ENCODE measurements at places on chromosomes 4 and X.
A peak's percentile ranks its signal among the peaks of the same experiment; 100 is the strongest.

DNA sequence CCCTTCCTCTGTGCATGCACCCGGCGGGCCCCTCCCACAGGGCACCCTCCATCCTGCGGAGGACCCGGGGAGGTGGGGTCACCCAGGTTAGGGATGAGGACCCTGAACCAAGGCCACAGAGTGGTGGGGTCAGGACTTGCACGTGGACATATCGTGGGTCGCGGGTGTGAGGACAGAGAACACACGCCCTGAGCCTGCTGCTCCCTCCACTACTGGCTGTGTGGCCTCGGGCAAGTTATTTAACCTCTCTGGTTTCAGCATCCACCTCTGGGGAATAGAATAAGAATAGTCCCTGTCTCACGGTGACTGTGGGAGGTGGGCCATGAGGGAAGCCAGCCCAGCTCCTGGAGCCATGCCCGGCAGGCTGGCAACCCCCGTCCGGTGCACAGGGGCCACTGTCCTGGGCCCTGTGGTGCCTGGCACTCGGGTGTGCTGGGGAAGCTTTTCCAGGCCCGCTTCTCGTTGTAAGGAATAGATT, 5.1 kb downstream of the PSAPL1 start:
- no peak for DNase-seq

- DNase-seq: no peak
Observed at GRCh38 chr4:153296040-153296823, 48.3 kb upstream of the MND1 start.

- peak; percentile 2 for DNase-seq
Observed at GRCh38 chr4:98778206-98778605, 119.8 kb upstream of the TSPAN5 start.

- no peak for DNase-seq
Observed at GRCh38 chr4:182042945-182043344, 200.3 kb upstream of the TENM3 start.

DNA sequence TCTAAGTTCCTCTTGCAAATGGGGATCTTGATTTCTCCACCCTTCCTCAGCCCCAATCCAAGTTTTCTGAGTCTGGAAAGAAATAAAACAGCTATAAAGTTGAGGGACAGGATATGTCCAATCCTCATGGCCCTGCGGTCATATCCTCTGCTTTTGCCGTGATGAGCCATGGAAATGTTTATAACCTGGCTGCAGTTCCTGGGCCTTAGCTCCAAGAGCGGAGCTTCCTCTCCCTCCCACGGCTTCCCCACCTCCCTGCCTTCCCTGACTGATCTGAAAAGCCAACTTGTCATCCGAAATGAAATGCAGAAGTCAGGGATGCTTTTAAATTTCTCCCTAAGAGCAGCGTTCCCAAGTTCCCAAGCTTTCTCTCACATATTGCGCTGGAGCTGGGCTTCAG, 221.5 kb upstream of the SFRP2 start:
- DNase-seq: no peak

- DNase-seq: no peak
Observed at GRCh38 chr4:26412381-26413372, 77.6 kb downstream of the CCKAR start.

DNA sequence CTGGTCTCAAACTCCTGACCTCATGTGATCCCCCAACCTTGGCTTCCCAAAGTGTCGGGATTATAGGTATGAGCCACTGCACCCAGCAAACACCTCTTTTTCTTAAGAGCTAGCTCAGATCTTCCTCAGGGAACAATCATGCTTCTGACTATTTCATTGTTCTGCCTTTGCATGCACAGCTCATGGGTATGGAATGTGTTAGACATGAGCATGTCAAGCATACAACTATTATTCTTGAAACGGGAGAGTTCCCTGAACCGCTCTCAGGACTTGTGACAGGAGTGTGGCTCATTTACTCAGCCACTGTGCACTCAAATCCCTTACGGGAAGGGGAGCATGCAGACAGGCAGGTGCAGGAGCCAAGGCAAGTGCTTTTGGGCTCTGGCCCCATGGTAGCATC, 231.7 kb upstream of the TAPT1 start:
- DNase-seq: no peak

DNA sequence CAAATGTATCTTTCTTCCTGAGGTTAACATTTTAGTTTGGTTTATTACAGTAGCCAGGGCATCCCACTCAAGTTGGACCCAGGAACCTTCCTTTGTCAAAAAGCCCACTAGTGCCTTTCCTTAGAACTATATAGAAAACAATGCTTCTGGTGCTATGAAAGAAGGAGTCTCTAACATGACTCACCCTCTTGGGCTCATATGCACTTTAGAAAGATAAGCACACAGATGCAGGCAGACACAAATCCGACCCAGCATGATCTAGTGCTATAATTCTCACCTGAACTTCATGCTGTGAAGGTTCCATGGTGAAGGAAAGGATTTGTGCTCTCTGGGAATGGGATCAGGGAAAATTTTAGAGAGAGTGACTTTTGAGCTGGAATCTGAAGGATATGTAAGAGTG, 289.4 kb downstream of the ANKRD50 start:
- DNase-seq: no peak

- DNase-seq: no peak
Observed at GRCh38 chrX:65668377-65669310, 1.2 kb downstream of the MSN start.

DNA sequence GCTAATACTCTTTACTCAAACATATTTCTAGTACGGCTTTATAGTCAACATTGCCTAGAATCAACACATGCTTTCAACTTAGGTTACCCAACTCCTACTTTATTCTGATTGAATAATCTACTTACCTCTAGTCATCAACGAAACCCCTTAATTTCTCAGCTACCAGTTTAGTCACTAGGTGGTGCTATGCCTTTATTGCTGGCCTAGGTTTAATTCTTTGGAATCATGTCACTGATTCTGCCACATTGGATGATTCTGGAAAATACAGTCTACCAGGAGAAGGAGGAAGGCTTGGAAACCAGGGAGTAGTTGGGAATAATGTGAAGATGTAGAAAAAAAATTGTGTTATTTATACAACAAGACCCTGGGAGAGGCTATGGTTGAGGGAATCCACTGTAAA, 167.7 kb downstream of the DCAF12L2 start:
- no peak for DNase-seq

- DNase-seq: no peak
Observed at GRCh38 chrX:126165401-126165720, 728 bp downstream of the DCAF12L2 start.

- no peak for DNase-seq
Observed at GRCh38 chr4:165922747-165923146, 49.7 kb downstream of the TLL1 start.

GRCh38 chrX:23575281-23575680, 92.0 kb upstream of the PRDX4 start:
- DNase-seq: no peak

DNA sequence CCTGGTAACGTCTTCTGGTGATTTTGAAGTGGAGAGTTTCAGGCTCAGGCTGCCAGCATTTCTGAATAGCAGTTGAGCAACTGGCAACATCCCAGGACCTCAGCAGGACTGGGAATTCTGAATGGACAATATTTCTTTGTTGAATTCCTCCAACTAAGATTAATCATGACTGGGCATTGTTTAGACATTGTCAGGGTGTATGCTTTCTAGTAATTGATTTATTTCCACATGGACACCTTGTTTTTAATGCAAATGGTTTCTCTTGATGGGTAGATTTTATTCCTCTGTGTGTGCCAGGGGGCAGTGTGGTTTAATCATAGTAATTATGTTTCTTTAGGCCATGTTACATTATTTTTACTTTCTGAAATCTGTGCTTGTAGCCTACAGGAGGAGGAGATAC, 1004.7 kb upstream of the LCORL start:
- DNase-seq: peak; percentile 53

DNA sequence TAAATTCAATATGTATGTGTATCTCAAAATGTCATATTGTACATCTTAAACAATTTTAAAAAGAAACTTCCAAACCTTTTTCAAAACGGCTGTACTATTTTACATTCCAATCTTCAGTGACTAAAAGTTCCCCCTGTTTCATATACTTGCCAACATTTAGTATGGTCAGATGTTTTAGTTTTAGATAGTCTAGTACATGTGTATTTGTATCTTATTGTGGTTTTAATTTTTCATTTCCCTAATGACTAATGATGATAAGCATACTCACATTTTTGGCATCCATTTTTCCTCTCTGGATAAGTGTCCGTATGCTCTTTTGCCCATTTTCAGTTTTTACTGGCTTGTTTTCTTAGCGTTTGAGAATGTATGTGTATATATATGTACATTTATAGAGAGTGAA, 212.2 kb upstream of the MAGEB18 start:
- DNase-seq: no peak

Data from retinal pigment epithelial cell (primary cell).